ENCODE measurements at places on chromosomes 3 and 15.

DNA sequence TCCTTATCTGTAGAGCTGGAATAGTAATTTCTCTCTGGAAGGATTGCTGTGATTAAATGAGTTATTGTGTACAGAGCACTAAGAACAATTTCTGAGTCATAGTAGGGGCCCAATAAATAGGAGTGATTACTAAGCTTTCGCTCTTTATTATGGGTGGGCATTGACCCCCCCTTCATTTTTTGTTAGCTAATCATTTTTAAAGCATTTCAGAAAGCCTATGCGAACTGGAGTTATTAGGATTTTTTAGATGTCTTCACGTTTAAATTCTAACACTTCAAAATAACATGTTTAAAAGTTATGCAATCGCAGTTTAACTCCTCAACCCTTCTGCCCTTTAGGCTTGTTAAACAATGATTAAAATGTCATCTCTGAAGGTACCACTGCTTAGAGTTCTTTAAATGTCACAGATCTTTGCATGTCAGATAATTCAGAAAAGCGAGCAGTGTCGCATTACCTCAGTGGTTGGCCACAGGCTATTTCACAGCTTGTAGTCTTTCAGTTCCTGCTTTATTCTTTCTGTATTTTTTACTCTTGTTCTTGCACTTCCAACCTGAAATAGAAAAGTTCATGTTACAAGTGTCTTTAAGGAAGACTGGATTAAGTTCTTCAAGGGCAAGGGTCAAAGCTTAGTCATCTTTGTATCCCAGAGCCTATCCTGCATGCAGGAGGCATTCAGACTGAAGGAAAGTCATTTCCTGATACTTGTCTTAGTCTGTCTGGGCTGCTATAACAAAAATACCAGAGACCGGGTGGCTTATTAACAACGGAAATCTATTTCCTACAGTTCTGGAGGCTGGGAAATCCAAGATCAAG is 102.9 kb downstream of the FNDC3B start:
- no peak for DNase-seq

DNA sequence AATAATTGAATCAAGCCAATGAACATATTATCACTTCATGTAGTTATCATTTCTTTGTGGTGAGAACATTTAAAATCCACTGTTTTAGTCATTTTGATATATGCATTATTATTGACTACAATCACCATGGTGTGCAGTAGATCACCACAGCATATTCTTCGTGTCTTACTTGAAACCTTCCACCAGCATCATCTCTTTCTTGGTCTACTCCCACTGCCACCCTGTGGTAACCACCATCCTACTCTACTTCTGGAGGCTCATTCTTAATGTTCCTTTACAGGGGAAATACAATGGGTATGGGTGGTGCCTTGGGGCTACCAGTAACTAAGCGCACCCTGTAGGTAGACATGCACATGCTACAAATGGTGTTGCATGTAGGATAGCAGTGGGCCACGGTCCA is 25.4 kb downstream of the PXK start:
- DNase-seq: no peak

DNA sequence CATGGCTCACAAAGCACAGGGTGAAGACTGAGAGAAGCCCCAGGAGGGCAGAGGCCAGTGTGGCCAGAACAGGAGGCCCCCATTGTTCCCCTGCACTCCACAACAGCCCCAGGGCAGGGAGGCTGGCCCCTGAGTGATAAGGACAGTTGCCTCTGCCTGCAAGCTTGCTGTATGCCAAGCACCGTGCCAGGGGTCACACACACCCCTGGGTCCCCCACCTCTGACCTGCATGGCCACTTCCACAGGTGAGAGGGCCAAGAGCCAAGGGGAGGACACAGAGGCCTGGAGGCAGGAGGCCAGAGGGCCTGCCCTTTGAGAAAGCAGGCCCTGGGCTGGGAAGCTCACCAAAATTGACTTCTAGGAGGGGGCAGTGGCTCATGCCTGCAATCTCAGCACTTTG is 23.7 kb downstream of the ATRIP start:
- DNase-seq: no peak

- no peak for DNase-seq
These were observed 15.8 kb upstream of the BTBD1 start for GRCh38 chr15:83082730-83083386.

- DNase-seq: no peak
These were observed 74.3 kb upstream of the TSEN2 start for GRCh38 chr3:12409684-12410596.

Measured in CD4-positive, alpha-beta T cell treated with Interleukin-15 for 4 hours (primary cell).